ENCODE measurements at places on chromosomes 11 and 22. TPM values are rescaled to one million over a fixed set of nuclear protein-coding genes. Genes with fewer than 3 reads are reported as not detected.

The RASSF10 gene
- polyA plus RNA-seq: not detected

The SHISAL1 gene
- not detected for polyA plus RNA-seq

The DEUP1 gene
- polyA plus RNA-seq: not detected

The TMEM45B gene
- 0.08 TPM for polyA plus RNA-seq

The IPO7 gene
- 32.9 TPM for polyA plus RNA-seq

The CPT1A gene
- polyA plus RNA-seq: 20.1 TPM

The RAB39A gene
- polyA plus RNA-seq: not detected

The TSGA10IP gene
- not detected for polyA plus RNA-seq

The PHRF1 gene
- polyA plus RNA-seq: 14.8 TPM

The IGSF9B gene
- polyA plus RNA-seq: 0.18 TPM

The RBFOX2 gene
- polyA plus RNA-seq: 142 TPM

The CHADL gene
- polyA plus RNA-seq: 2.1 TPM

The MPZL2 gene
- 21.0 TPM for polyA plus RNA-seq

The TTC28 gene
- polyA plus RNA-seq: 16.5 TPM

DNA sequence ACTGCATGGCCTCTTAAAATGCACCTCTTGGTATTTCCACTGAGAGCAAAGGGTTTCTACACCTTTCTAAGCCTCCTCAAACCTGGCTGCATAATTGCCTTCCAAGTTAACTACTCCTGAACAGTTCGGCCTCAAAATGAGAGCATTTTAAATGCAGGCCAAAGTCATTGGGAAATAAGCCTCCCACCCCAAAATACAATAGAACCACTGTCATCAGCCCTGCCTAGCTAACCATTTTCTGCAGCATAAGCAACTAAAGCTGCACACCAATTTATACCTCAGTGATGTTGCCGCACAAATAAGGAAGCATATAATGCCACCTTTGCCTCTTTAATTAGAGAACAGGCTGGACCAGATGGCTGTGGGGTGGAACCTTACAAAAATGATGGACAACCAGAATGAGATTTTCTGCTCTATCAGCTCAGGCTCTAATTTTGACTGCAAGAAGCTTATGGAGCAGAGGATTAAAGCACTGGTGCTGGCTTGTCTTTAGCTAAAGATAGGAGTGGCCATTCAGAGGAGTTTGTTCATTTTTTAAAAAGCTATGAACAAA lies 4.3 kb downstream of the TOB2 start:
- DNase-seq: no peak

DNA sequence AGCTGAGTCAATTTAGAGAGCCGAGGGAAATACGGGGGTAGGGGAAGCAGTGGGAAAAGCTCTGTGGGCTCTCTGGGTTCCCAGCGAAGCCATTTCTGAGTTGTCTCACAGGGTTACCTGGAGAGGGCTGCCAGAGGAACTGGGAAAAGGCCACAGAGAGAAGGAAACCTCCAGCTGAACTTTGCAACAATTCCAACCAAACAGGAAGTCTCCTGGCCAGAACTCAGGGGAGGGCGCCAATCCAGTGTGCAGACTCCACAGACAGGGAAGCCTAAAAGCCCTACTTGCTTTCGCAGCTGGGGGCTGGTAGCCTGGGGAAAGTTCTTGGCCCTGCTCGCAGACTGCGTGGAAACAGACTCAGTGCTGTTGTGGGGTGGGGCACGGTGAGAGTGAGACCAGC lies 23.1 kb upstream of the GNAZ start:
- no peak for DNase-seq

GRCh38 chr11:121310908-121311307 lies 18.3 kb downstream of the SC5D start:
- DNase-seq: no peak

DNA sequence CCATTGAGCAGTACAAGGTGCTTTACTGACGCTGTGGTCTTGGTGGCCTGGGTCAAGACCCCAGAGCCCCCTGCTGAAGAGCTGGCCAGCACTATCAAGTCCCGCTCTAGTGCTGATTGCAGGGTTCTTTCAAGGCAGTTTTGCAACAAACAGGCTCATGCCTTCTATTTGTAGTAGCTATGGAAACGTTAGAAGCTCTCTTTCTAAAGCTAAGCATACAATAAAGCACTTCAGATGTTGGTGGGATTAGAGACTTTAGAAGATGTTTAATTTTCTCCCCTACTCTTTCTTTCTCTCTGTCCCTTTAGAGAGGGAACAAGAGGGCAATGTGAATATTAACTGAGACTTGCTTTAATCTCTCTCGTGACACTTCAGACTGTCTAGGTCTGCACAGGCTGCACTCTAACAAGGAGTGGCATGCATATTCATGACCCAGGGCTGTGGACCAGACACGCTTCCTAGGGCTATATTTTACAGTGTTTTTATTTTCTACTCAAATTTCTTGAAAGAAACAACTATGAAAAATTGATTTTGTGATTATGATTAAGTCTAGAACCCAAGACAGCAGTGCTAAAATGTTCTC lies 138.6 kb downstream of the WNT7B start:
- no peak for DNase-seq

GRCh38 chr11:120335556-120335907 lies 681 bp upstream of the ARHGEF12 start:
- no peak for DNase-seq

- no peak for DNase-seq
Observed at GRCh38 chr22:36196254-36197064, 5.2 kb downstream of the APOL4 start.

GRCh38 chr22:29319072-29319471 lies 3.6 kb upstream of the RASL10A start:
- no peak for DNase-seq

DNA sequence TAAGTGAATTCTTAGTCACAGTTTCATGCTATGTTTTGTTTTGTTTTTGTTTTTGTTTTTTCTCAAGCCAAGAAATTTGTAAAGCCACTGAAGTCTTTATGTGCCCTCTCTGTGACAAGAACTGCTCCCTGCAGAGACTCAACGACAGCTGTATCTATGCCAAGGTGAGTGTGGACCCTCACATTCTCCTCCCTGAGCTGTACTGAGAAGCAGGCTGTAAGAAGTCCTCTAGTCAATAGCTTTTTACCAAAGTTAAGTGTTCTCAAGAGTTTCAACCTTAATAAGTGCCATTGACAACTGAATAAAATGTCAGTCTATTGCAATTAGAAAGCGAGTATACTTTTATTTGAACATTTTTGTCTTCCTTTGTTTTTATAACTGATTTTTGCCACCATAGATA lies 18.9 kb downstream of the MUC15 start:
- no peak for DNase-seq

DNA sequence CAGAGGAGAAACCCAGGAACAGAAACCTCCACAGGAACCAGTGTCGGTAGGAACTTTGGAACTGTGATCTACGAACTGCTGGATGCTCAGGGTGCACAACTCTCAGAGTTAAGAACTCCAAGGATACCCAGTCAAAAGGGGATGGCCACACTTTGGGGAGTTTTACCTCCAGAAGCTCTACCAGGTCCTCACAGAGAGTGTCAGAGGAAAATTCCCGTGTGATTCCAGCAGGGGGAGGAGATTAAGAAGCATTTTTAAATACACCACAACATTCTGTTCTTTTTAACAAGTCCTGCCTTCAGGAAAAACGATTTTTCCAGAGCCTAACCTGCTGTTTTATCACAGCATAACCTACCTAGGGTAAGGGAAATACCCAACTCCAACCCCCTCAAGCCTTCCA lies 104.0 kb downstream of the SOX6 start:
- DNase-seq: peak; percentile 2

DNA sequence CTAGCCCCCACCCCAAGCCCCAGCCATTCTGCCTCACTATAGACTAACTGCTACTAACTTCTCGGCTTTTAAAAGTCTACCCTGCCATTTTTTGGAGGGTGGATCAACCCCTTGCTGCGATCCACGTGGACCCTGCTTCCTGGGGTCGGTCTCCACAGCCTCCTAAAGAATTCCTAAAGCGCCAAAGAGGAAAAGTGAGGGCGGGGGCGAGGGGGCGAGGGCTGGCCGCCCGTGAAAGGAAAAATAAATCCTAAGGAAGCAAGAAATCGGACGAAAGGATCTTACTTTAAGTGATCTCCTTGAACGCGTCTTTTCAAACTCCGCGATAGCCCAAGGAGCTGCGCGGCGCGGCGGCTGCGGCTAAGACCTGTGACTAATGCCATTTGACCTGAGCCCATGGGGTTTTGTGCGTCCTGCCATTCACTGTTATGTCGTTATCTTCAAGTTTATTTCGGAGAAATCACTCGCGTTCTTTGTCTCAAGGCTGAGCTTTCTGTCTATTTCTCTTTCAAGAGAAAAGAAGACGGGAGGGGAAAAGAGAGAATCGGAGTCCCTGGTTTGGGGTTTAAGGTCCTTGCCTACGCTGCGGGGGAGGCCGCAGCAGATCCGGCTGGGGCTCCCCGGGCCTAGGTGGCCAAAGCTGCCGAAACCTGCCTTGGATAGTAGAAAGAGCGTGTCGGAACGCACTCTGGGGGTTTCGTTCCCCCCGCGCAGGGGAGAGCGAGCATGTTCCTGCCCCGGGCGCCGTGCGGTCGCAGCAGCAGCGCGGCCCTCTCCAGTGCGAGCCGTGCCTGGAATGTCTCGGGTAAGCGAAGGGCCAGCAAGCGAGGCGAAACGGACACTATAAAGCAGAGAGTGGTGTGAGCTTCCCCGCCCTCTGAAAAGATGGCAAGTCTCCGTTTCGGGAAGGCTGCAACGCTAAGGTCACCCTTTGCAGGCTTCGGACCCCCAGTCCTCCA lies 2.8 kb upstream of the DBX1 start:
- peak; percentile 27 for DNase-seq

DNA sequence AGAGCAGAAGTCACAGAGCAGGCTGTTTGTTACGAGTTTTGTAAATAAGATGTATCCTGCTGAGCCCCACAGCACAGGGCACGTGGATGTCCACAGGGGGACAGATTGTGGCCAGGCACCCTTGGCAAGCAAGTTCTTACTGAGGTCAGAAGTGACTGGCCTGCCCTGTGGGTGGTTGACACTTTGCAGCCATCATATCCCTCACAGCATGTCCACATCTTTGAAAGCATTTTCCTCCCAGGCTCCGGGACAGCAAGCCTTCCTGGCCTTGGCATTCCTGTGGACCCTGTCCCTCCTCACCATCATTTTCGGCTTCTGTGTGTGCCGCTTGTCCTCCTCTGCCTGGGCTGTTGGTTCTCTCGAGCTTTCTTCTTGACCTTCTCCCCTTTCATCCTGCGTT lies 189.5 kb downstream of the TBC1D22A start:
- DNase-seq: no peak

GRCh38 chr11:73969991-73970800 lies 12.4 kb downstream of the UCP2 start:
- DNase-seq: no peak

DNA sequence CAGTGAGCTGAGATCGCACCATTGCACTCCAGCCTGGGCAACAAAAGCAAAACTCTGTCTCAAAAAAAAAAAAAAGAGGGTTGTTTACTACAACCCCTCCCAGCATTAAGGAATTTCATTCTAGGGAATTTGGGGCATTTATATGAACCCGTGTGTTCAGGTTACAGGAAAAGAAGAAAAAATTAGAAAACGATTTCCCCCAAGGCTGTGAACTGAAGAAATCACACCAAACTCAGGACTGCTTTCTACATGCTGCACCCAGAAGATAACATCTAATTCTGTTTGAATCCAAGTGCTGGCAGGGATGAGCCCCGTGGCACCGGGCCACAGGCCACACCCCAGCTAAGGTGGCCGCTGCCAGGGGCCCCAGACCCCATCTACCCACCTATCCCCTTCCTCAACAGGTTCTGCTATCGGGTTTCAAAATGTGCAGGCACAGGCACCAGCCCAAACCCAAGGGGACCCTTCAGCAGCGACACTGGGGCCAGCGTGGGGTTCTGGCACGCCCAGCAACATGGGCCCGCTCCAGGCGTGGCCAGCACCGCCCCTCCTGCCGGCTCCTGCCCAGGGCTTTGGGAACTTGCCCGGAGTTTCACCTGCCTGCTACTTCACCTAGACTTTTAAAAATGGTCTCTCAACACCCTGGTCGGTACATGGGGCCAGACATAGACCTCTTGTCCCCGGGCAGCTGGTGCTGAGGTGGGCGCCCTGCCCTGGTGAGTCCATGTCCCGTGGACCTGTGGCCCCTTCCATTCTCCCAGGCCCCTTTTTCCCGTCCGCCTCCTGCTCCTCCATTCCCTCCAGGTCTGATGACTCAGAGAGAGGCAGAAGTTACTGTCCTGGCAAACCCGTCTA lies 11.8 kb downstream of the CELSR1 start:
- no peak for DNase-seq

GRCh38 chr22:44711241-44711560 lies 9.2 kb downstream of the PRR5 start:
- no peak for DNase-seq

DNA sequence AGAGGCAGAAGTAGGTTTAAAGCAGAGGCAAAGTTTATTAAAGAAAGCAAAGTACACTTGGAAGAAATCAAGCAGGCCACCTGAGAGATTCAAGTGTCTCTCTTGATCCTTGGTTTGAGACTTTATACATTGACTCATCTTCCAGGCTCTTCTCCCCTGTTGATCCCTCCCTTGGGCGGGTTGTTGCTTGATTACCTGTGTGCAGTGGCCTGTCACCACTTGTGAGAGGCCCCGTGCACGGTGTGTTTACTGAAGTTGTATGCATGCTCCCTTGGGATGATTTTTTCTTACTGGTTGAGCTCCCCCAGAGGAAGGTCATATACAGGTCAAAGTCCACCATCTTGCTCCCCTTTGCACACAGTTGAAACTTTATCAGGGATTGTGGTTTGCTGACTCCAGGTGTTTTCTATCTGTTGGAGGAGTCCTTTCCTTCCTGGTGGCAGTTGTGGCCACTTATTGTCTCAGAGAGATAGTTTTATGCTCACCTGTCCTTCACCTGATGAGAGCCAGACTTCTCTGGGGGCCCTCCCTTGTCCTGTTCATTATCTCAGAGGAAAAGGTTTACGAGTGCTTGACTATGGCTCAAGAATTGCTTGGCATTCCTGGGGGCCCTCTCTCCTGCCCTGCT lies 16.3 kb upstream of the RBMXL2 start:
- DNase-seq: no peak

GRCh38 chr11:33774736-33775466 lies 581 bp upstream of the FBXO3 start:
- DNase-seq: no peak

- DNase-seq: no peak
Observed at GRCh38 chr22:17349172-17349571, 20.1 kb upstream of the CECR2 start.

DNA sequence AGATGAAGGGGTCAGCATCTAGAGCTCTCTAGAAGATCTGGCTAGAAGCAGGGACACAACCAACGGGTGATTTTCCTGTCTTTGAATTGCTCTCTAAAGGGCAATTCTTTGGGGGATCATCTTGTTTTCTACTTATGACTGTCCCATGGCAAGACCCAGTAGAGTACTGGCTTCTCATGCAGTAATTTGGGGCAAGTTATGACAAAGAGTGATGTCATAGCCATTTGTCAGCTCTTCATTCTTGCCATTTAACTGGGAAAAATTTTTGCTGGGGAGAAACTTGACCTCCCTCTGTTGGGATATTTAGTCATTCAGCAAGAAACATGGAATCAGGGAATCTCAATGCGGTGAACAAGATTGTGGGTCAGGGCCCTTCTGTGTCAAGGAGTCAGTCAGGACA lies 80.4 kb downstream of the SLC1A2 start:
- no peak for DNase-seq

GRCh38 chr11:126113515-126113957 lies 50.9 kb upstream of the CDON start:
- DNase-seq: peak; percentile 92

- no peak for DNase-seq
Observed at GRCh38 chr22:41243361-41243760, 2.6 kb upstream of the CHADL start.

Data from endothelial cell of umbilical vein (primary cell).